ENCODE measurements at places on chromosomes 1 and 21.

GRCh38 chr21:43723648-43724047 is 4.7 kb downstream of the PDXK start:
- no peak for DNase-seq

DNA sequence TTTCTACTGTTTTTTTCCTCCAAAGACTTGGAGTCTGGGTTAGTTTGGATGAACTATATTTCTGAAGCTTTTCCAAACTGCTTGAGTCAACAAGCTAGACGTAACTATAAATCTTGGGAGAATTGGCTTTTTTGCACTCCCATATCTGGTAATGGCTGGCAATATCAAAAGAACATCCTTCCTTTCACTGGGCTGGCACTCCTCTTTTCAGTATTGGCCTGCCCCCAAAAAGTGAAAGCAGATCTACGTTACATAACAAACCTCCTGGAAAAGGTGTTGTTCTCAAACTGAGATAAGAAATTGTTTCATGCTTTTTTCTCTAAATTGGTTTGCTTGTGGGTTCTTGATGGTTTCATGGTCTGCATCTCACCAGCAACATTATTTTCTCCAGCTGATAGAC is 499.3 kb downstream of the NEGR1 start:
- DNase-seq = no peak

DNA sequence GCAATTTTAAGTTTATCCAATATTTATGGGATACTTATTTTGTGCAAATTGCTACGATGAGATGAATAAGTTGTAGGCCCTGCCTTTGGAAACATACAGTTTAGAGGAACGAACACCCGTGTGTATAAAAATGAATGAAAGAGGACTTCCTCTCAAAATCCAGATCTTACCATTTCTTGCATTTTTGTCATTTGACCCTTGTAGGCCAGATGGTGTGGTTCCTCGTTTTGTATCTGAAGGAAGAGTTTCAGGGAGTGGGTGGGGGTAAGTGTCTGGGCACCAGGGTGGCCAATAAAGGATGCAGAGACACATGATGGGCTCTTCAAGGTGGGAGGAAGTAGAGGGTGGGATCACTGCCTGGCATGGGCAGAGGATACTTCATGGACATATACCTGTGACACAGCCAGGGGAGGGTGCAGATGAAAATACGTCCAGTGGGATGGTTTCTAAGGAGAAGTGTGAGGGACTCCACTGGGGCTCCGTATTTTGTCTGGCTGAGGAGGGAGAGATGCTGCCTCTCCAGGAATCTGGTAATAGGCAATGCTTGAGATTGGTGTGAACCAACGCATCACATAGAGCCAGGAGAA is 14.4 kb downstream of the MAPKAPK2 start:
- no peak for DNase-seq

GRCh38 chr1:107225706-107226105 is 84.9 kb downstream of the NTNG1 start:
- no peak for DNase-seq

DNA sequence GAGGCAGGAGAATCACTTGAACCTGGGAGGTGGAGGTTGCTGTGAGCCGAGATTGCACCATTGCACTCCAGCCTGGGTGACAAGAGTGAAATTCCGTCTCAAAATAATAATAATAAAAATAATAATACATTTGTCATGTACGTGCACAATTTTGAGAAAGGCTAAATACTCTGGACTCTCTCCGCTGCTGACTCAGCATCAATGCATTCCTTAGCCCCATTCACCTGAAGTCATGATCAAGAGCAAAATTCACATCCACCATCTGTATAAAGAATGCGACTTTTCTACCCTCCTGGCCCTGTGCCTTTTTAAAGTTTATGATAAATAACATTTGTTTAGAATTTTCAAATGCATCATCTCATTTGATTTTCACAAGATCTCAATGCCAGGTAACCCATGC is 35.5 kb upstream of the MAP1LC3C start:
- DNase-seq = no peak

DNA sequence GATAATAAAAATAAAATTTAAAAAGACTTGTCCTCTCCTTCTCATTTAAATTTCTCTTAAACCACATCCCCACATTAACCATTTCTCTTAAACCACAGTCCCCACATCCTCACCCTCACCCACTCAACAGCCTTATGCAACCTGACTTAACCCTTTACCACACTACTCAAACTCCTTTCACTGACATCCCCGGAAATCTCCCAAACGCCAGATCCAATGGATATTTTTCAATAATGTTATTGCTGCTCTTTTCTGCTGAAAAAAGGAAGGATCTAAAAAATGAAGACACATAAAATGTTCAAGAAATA is 54.2 kb upstream of the EEIG2 start:
- no peak for DNase-seq

- no peak for DNase-seq
These were observed 136.3 kb downstream of the ACTL8 start for GRCh38 chr1:17891205-17892110.

DNA sequence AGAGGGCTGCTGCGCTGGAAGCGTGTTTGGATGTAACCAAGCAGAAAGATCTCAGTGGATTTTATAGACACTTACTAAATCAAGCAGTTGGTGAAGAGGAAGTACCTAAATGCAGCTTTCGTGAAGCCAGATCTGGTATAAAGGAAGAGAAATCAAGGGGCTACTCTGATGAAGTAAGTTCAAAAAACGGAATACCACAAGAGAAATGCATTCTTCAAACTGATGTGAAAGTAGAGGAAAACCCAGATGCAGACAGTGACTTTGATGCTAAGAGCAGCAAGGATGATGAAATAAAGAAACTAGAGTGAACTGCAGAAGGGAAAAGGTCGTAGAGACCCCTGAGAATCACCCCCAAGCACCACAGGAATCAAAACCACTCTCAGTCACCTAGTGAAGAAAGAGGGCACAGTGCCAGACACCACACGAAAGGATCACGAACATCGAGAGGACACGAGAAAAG is 40.8 kb upstream of the NEXN start:
- no peak for DNase-seq

DNA sequence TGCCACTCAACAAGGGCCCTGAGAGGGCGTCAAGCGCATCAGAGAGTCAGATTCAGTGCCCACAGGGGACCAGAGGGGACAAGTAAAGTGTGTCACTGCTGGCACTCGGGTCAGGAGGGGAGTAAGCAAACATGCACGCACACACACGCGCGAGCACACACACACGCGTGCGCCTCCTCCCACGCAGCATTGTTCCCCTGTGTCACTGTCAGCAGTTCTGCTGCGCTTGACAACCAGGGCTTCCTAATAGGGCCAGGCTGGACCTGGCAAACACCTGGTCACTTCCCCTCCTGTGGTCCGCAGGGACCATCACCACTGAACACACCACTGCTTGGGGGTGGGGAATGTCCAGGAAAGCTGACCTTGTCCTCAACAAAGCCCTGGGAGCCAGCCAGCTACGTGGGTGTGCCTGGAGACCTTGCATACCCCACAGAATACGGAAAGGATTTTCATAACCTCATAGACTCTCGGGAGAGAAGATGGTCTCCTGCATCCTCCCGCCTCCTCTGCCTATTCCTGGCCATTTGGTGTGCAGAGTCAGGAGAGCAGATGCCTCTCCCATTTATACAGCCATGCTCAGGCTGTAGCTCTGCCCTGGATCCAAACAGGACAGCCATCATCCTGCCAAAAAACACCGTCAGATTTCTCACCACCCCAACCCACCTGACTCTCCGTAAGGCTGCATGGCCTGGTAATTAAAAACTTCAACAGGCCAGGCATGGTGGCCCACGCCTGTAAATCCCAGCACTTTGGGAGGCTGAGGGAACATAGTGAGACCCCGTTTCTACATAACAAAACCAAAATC is 73.2 kb downstream of the SSBP3 start:
- DNase-seq = no peak

DNA sequence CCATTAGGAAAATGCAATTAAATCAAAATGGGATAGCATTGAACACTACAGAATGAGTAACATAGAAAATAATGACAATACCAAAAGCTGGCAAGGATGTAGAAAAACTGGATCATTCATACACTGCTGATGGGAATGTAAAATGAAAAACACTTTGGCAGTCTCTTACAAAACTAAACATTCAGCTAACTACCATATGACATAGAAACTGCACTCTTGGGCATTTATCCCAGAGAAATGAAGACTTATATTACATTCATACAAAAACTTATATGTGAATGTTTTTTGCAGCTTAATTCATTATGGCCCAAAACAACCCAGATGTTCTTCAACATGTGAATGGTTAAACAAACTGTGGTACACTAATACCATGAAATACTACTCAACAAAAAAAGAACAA is 66.4 kb downstream of the ANKRD13C start:
- DNase-seq = no peak

DNA sequence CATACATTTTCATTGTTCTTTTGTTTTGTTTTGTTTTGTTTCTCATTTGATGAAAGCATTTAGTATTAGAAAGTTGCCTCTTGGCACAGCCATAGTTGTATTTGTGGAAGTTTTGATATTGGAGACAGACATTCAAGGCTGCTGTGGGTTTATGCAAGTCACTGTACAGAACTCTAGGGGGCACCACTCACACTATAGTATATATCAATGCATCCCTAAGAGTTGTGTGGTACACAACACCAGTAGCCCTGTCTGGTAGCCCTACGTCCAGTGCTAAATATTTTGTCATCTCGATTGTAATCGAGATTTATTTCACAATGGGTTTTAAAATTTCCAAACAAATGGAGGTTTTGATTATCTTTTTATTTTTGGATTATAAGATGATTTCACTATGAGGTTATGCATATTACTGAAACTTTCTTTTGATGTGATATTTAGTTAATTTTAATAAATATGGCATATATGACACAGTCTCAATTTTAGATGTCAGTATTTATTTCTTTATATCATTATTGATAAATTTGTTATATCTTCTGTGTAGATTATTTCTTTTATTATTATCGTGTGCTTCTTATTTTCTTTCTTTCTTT is 112.2 kb downstream of the NR5A2 start:
- DNase-seq = no peak

DNA sequence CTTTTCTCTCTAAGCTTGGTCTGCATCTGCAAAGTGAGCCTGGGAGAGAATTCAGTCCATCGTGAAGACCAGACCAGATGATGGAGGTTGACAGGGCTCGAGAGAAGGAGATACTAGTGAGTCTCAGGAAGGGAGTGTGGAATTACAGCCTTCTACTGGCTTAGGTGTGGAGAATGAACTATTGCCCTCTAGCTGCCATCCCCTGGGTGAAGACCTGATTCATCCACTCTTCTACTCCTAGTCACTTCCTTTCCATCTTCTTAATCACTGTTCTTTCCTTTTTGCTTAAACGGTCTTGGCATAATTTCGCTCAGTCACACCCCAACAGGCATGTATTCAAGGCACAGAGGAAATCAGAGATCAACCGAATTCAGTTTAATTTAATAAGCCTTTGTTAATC is 34.0 kb upstream of the HSD17B7 start:
- no peak for DNase-seq

DNA sequence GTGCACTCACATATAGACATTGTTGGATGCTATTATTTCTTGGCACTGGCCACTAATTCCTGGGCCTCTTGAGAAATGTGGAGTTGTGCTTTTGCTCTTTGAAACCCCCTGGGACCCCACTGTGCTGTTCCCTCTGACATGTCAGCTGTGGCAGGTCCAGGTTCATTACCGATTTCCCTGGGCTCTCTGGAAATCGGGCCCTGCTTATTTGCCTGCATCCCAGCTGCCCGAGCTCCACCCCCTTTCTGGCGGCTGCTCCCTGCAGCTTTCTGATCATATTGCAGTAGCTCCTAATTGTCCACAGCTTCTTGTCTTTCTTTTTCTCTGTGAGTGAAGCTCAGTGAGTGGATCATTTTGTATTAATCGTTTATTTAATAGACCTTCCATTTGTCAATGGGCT is 183.7 kb upstream of the FAM78B start:
- no peak for DNase-seq

DNA sequence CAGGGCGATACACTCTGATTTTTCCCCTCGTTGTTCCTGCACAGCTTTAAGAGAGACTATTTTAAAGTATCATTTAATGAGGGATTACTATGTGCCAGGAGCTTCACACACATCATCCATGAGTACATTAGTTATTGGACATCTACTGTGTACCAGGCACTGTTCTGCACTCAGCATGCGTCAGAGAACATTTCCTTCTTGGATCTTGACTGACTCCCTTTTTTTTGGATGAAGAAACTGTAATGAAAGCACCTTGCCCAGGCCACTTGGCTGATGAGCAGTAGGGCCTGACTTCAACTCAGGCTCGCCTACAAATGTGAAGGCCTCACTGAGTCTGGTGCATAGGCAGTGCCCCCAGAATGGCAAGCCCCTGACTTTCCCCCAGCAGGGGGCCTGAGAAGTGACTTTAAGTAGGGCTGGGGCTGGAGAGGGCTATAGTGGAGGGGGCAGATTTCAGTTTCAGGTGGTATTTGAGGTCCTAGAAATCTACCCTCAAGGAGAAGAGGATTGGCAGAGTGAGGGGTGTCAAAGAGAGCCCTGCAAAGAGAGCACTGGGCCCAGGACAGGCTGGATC is 50.0 kb downstream of the PTPRU start:
- DNase-seq = no peak

- no peak for DNase-seq
These were observed 45.4 kb downstream of the SMYD2 start for GRCh38 chr1:214326406-214326805.

DNA sequence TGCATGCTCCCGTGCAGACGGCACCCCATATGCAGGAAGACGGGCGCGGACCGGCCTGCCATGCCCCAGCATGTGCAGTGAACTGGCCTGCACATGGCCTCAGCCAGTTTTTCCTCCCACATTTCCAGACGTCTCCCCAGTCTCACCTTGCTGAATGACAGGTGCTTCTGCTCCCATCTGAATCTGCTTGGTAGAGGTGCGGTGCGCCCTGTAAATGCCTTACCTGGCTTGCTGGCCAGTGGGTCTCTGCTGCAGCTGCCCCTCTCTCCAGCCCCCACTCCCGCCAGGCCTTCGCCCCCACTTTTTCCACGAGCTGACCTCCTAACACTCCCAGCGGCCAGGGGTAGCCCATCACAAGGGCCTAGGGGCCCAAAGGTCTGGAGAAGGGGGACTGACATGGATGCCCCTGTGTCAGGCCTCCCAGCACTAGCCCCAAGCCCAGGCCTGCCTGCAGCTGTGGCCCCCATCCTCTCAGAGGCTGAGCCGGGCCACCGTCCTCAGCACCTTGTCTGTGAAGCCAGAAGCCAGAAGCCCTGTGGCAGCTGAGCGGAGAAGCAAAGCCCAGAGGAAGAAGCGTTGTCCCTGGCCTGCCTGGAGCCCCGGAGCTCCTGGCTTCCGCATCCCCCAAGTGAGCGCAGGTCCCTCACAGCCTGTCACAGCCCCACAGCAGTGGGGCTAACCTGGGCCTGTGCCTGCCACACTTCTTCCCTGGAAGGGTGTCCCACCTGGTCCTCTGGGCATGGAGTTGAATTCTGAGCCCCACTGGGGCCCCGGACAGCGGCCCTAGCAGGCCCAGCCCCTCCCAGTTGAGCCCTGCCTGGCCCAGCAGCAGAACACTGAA is 3.7 kb upstream of the SLC19A1 start:
- no peak for DNase-seq

- DNase-seq = no peak
These were observed 31.2 kb downstream of the NKAIN1 start for GRCh38 chr1:31208361-31208945.

DNA sequence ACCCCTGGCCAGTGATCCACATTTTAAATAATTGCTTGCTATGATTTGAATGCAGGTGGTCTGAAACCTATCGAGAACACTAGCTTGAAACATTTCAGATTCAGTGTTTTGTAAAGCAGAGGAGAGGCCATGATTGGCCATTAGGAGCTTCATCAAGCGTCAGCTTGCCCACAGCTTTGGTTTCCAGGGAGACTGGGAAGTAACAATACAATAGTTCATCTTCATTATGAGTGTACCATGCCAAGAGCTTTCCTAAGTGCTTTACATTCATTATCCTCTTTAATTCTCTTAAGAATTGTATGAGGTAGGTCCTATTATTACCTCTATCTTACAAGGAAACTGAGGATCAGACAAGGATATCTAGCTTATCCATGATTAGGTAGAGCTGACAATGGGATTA is 27.7 kb upstream of the ATP5PO start:
- no peak for DNase-seq
